ENCODE measurements at places on chromosomes 16 and 17. TPM values are rescaled to one million over a fixed set of nuclear protein-coding genes. Genes with fewer than 3 reads are reported as not detected.
A peak's percentile ranks its signal among the peaks of the same experiment; 100 is the strongest.

The CA7 gene
- total RNA-seq: not detected

The P2RX5 gene
- 3.0 TPM for total RNA-seq

The RHBDL1 gene
- 2.3 TPM for total RNA-seq

The DBNDD1 gene
- total RNA-seq: 3.0 TPM

The TSPAN10 gene
- total RNA-seq: 2.5 TPM

The C17orf78 gene
- total RNA-seq: not detected

The LRRC75A gene
- 0.49 TPM for total RNA-seq

The NTN3 gene
- total RNA-seq: not detected

The G6PC1 gene
- total RNA-seq: not detected

The FOXN1 gene
- 1.5 TPM for total RNA-seq

The RPL38 gene
- 1,081 TPM for total RNA-seq

The AANAT gene
- total RNA-seq: not detected

The PHF23 gene
- total RNA-seq: 37.6 TPM

DNA sequence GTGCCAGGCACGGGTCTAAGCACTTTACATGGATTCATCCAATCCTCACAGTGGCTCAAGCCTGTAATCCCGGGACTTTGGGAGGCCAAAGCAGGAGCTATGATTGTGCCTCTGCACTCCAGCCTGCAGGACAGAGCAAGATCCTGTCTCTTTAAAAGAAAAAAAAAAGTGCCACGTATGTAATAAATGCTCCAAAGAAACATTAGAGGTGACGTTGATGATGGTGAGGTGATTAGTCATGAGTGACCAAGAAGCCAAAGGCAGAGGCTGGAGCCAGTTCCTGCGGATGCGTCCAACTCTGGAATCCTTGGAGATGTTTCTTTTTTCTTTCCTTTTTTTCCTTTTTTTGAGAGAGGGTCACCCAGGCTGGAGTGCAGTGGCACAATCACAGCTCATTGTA lies 59.4 kb upstream of the SIAH1 start:
- no peak for DNase-seq

DNA sequence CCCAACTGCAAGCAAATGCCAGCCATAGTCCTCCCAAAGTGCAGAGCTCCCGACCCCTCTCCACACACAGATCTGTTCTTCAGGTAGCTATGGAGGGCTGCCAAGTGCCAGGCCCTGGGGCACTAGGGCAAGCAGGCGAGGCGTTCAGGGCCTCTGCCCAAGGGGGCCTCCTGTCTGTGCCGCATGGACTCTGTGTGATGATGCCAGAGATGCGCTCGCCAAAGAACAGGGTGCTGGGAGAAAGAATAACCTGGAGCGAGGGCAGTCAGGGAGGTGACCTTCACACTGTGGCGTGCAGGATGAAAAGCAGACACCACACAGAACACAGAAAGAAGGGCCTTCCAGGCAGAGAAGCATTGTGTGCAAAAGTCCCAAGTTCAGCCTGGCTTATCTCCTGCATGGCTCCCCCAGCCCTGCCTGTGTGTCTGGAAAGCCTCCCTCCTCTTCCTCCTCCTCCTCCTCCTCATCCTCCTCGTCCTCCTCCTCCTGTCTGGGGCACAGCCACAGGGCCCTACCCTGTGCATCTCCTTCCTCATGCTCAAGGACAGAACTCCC lies 44.2 kb downstream of the PEMT start:
- no peak for DNase-seq

- DNase-seq: peak; percentile 88
Observed at GRCh38 chr16:4328046-4328781, 12.3 kb downstream of the GLIS2 start.

DNA sequence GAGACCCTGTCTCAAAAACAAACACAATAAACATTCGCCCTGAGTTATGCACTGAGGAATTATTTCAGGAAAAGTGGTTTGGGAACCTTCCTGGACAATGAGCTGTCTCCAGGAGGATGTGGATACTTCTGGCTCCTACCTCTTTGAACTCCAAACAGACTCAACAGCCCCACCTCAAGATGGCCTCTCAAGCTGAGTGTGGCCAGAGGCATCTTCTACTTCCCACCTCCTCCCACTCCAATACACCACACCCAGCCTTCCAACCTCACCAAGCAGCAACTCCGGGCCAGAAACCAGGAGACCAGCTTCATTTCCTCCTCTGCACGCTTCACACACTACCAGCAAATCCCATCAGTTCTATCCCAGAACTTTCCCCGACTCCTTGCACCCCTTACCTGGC lies 11.6 kb downstream of the HBQ1 start:
- DNase-seq: no peak

DNA sequence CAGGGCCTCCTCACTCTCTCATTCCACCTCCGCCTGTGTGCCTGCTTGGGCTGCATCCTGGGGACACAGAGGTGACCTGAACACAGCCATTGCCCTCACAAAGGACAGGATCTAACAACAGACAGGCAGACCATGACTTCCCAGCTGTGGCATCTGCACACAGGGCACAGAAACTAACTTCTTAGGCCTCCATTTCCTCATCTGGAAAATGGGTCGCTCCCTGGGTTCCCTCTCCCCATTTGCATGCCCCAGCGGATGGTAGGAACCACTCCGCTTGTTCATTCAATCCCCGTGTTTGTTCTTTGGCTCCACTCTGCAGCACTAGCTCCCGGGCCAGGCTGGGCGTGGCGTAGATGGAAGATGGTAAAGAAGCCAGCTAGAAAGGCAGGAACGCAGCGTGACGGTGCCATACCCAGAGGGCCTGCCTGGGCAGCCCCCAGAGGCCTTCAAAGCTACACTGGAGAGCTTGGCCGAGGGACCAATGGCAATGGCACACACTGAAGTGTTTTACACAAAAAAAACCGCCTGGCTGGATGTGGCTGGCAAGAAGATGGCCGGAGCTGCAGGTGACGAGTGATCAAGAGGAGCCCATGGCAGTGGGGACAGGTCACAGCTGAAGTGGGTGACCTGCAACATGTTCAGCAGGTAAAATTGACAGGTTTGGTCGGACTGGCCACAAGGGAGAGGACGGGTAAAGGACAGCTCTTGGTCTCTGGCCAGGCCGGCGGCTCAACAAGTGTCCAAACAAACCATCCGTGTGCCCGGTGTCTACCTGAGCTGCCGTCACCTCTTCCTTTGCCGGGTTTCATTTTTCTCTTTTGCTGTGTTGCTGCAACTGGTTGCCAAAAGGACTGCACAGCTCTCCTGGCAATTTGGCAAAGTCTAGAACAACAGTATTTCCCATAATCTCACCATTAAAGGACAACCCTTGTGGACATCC lies 66.9 kb downstream of the SOCS1 start:
- DNase-seq: no peak

DNA sequence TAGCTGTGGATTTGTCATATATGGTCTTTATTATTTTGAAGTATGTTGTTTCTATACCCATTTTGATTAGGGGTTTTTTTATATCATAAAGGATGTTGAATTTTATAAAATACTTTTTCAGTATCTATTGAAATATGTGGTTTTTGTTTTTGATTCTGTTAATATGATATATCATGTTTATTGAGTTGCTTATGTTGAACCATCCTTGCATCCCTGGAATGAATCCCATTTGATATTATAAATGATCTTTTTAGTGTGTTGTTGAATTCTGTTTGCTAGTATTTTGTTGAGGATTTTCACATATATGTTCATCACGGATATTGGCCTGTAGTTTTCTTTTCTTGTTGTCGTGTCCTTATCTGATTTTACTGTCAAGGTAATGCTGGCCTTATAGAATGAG lies 286.5 kb downstream of the BCAS3 start:
- DNase-seq: no peak

DNA sequence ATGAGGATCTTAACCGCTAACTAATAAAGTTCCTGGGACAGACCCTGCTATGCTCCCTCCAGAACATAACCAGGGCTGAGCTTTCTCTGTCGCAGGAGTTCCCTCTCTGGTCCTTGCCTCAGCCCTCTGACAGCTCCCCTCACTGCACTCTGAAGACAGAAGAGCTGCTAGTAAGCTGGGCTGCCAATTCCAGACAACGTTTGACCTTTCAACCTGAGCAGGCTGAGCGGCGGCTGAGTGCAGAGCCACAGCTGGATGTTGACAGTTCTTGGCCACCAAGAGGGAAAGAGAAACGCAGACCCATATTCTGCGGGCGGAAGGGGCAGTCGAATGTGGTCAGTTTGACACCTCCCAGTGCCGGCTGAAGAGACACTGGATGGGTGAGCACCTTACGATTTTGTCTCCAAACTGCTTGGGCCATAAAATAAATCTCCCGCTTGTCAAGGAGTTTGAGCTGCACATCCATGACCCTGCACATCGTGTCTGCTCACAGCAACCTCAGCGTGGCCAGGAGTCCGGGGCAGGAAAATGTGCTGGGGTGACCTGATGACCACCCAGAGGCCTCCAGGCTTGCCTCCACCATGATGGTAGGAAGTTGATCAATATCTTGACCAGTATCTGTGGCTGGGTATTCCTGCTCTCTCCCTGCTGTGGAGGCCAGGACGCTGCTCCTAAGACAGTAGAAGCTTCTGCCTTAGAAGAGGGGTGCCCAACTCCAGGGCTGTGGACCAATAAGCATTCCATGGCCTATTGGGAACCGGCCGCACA lies 209.2 kb downstream of the PARN start:
- no peak for DNase-seq

GRCh38 chr17:66230922-66231591 lies 1.8 kb upstream of the APOH start:
- DNase-seq: no peak

- DNase-seq: no peak
Observed at GRCh38 chr17:42809250-42809649, 10.6 kb downstream of the CNTD1 start.

DNA sequence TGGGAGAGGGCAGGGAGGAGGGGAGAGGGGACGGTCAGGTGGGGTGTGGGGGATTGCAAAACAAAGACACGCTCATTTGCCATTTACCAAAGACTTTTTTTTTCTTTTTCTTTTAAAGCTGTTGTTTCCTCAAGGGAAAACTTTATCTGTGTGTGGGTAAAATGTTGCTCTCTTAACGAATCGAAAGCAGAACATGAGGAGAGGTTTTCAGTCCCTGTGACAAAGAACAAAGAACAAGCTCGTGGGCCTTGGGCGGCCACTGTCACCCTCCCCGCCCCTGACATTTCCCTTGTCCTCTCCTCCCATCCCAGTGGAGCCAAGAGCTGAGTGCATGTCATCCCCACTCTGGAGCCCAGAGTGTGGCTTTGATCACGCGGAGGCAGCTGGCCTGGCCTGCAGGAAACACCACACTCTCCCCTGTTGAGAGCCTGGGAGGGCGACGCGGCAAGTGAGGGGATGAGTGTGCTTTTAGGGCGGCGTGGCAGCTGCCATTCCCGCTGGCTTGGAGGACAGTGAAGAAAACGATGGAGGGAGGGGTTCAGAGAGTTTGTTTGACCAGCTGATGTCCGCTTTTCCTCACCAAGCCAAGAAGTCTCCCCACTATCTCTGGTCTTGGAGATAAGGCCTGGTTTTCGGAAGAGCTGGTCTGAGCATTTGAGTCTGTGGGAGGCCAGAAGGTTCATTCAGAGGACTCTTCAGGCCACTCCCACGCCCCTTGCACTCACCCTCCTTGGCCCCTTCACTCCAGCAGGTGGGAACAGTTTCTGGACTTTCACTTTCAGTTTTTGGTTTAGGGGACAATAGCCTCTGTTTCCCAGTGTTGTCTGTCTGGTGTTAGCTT lies 11.4 kb downstream of the CCR7 start:
- peak; percentile 72 for DNase-seq

DNA sequence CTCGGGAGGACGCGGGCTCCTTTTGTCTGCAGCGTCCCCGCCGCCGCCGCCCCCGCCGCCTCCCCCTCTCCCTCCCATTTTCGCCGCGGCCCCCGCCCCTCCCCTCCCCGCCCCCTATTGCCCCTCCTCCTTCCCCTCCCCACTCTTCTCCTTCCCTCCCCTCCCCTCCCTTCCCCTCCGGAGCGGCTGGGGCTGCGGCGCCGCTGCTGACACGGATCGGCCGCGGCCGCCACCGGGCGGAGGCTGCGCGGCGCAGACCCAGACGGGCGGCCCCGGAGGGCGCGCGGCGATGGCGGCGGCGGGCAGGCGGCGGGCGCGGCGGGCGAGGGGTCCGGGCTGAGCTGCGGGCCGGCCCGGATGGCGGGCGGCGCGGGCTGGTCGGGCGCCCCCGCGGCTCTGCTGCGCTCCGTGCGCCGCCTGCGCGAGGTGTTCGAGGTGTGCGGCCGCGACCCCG lies at the start of gene RAB11FIP4:
Gene RAB11FIP4 (plus strand): TSS at position 180 of the 454 bp plus-strand sequence. CDS start 178 bp downstream, at position 358.
- no peak for DNase-seq

GRCh38 chr17:33934696-33935095 lies 320.4 kb upstream of the CCL2 start:
- DNase-seq: no peak

GRCh38 chr16:29030086-29030840 lies 45.4 kb downstream of the LAT start:
- peak; percentile 9 for DNase-seq

GRCh38 chr17:38609280-38610031 lies 3.7 kb upstream of the SRCIN1 start:
- no peak for DNase-seq

- DNase-seq: no peak
Observed at GRCh38 chr17:69672924-69673323, 258.4 kb downstream of the MAP2K6 start.

GRCh38 chr17:3843935-3844516 lies 2.0 kb downstream of the NCBP3 start:
- no peak for DNase-seq

DNA sequence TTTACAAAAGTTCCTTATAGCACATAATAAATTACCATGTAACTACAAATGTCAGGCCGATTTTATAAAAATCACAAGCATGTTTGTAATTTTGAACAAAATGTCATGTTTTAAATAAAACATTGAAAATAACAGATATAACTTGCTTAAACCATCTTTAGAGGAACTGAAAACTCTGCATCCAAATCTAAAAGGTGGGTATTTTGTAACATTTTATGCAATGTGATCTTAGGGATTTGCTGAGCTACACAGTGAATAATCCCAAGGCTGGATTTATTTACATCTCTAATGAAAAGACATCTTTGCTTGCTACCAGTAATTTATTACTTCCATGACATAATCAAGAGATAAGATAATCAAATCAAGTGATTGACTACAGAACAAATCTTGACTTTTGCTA lies 47.5 kb downstream of the N4BP1 start:
- no peak for DNase-seq

GRCh38 chr17:70024253-70024652 lies 50.8 kb upstream of the KCNJ16 start:
- no peak for DNase-seq

DNA sequence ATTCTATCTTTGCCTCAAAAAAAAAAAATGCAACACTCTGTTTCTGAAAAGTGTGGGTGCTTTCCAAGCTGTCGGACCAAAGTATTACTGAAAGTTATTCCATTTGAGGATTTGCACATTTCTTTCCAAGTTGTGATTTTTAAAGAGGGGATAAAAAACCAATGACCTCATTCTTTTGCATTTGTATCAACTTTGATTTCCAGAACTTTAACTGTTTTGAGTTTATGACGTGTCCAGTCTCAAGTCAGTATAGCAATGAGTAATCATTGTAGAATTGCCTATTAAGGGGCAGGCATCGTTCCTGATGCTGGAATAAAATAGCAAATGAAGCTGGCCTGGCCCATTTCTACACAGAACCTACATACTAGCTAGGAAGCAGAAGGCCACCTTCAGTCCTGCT lies 229.6 kb upstream of the RBFOX1 start:
- no peak for DNase-seq

- no peak for DNase-seq
Observed at GRCh38 chr16:75097941-75098901, 18.4 kb downstream of the LDHD start.

GRCh38 chr16:86883583-86884389 lies 305.4 kb downstream of the FOXL1 start:
- no peak for DNase-seq

GRCh38 chr17:5019475-5019956 lies 15.7 kb downstream of the SLC52A1 start:
- no peak for DNase-seq

- no peak for DNase-seq
Observed at GRCh38 chr17:71423871-71424546, 696.8 kb upstream of the SOX9 start.
